Thymus (tissue), 14 donors: ENCODE measurements at places on chromosomes 11 and 22. TPM values are rescaled to one million over a fixed set of nuclear protein-coding genes. Genes with fewer than 3 reads are reported as not detected.

Gene OR5P2
- not detected for total RNA-seq

Gene TBX10
- 0.05 TPM for total RNA-seq

Gene RIBC2
- total RNA-seq: 2.2 TPM

Gene SLC17A6
- under 0.01 TPM for total RNA-seq

Gene NAALADL1
- 5.1 TPM for total RNA-seq

Gene ADM
- total RNA-seq: 4.7 TPM

Gene CECR2
- total RNA-seq: 0.42 TPM

Gene DGCR6
- 1.2 TPM for total RNA-seq

Gene SPECC1L
- total RNA-seq: 20.5 TPM

Gene PKDREJ
- not detected for total RNA-seq

Gene APLNR
- 8.7 TPM for total RNA-seq

Gene SCGB1D2
- total RNA-seq: 0.80 TPM

Gene MFRP
- not detected for total RNA-seq

Gene OR10A5
- total RNA-seq: not detected

Gene ROBO3
- 4.5 TPM for total RNA-seq

Gene KRTAP5-1
- total RNA-seq: not detected

Gene RHBDD3
- 22.6 TPM for total RNA-seq

Gene OSBP2
- 1.4 TPM for total RNA-seq

Gene RAB3IL1
- total RNA-seq: 3.6 TPM

Gene APOL3
- total RNA-seq: 35.1 TPM

Gene CDPF1
- total RNA-seq: 15.5 TPM

Gene YIF1A
- 44.2 TPM for total RNA-seq

Gene SNX32
- 0.38 TPM for total RNA-seq

Gene CRYBA4
- total RNA-seq: 0.47 TPM

Gene SCUBE2
- 2.1 TPM for total RNA-seq

Gene CREB3L1
- total RNA-seq: 1.3 TPM

Gene PARVA
- total RNA-seq: 2.9 TPM

Gene BRMS1
- total RNA-seq: 43.1 TPM

Gene CD3D
- 1,261 TPM for total RNA-seq

Gene RFPL1
- 0.05 TPM for total RNA-seq

Gene NXPE4
- total RNA-seq: not detected

Gene C11orf21
- total RNA-seq: 2.4 TPM

Gene DRICH1
- 0.24 TPM for total RNA-seq

Gene XKR3
- 0.05 TPM for total RNA-seq

Gene CRYAB
- 4.2 TPM for total RNA-seq

Gene PTPN5
- total RNA-seq: 0.09 TPM

Gene RASGRP2
- total RNA-seq: 38.1 TPM

Gene KRTAP5-6
- total RNA-seq: not detected

Gene ZDHHC24
- 4.9 TPM for total RNA-seq

Gene MEI1
- total RNA-seq: 9.2 TPM

Gene SEPTIN3
- total RNA-seq: 0.90 TPM

Gene OR51E2
- total RNA-seq: under 0.01 TPM

Gene RIMBP3C
- total RNA-seq: 1.3 TPM

Gene C22orf42
- total RNA-seq: 0.19 TPM

Gene FAT3
- total RNA-seq: 1.1 TPM

Gene TNNT3
- total RNA-seq: 15.8 TPM

Gene SCARF2
- 0.38 TPM for total RNA-seq

Gene ABCG4
- total RNA-seq: 0.28 TPM

Gene CHRM1
- not detected for total RNA-seq
